Neural crest cell (in vitro differentiated cells): ENCODE measurements at places on chromosomes 7 and 10. TPM values are rescaled to one million over a fixed set of nuclear protein-coding genes. Genes with fewer than 3 reads are reported as not detected.

Gene LEP
- not detected in 2 replicates for total RNA-seq

GRCh38 chr10:9342885-9343570 is 1288.5 kb downstream of the GATA3 start:
- H3K36me3 ChIP-seq: peaks cover 9% of the 10 kb centered on the region
- peak overlapping the region; percentile 13 for H3K27ac ChIP-seq
- H3K4me1 ChIP-seq: peaks cover 19% of the 10 kb centered on the region
- H3K4me3 ChIP-seq: no peak overlapping the region
- DNase-seq: no peak

GRCh38 chr7:43642897-43643630 is 60.2 kb downstream of the STK17A start:
- H3K36me3 ChIP-seq: peaks cover 29% of the 10 kb centered on the region
- H3K4me1 ChIP-seq: peaks cover 54% of the 10 kb centered on the region
- no peak overlapping the region for H3K4me3 ChIP-seq

- no peak overlapping the region for H3K4me3 ChIP-seq
- no peaks in the 10 kb centered on the region for H3K36me3 ChIP-seq
- H3K27me3 ChIP-seq: peaks cover 2% of the 10 kb centered on the region
Observed at GRCh38 chr7:26131056-26131589, 20.9 kb upstream of the NFE2L3 start.
